Activated CD4-positive, alpha-beta T cell treated with anti-CD3 and anti-CD28 coated beads, Interleukin-2, amount 10 ng/mL, durations not matched to agents 7 days and 5 days (primary cell): ENCODE measurements at places on chromosomes 13 and 19. TPM values are rescaled to one million over a fixed set of nuclear protein-coding genes. Genes with fewer than 3 reads are reported as not detected.

The KLHL1 gene
- total RNA-seq, result not detected

The ZNF224 gene
- 36.5 TPM for total RNA-seq

The FPR1 gene
- total RNA-seq, result not detected

The RNF17 gene
- total RNA-seq, result 0.42 TPM

DNA sequence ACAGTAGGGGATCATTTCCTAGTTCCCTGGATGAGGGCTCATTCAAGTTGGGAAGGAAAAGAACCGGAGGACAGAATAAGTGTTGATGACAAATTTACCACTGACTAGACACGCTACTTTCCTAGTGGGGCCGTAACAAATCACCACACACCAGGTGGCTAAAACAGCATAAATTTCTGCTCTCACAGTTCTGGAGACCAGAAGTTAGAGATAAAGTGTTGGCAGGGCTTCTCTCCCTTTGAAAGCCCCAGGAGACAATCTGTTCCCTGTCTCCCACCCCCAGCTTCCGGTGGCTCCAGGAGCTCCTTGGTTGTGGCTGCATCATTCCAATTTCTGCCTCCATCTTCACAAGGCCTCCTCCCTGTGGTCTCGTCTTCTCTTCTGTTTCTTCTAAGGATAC is 65.4 kb upstream of the ARGLU1 start:
- no peaks in the 10 kb centered on the region for H3K27me3 ChIP-seq
- no peaks in the 10 kb centered on the region for H3K36me3 ChIP-seq

DNA sequence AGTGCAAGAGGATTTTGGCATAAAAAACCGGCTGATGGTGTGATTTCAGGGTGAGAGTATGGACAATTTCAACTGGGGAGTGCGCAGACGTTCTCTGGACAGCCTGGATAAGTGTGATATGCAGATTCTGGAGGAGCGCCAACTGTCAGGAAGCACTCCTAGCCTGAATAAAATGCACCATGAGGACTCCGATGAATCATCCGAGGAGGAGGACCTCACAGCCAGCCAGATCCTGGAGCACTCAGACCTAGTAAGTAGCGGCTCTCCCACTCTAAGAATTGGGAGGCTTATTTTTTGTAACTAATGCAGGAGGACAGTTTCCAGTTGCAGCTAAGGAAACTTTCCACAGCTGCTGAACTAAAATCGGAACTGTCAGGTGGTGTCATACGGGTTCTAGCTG is 53.6 kb downstream of the ZAR1L start:
- no peak for DNase-seq
- H3K4me3 ChIP-seq, result no peak overlapping the region
- H3K36me3 ChIP-seq, result no peaks in the 10 kb centered on the region
- no peak overlapping the region for H3K27ac ChIP-seq

- peaks cover 24% of the 10 kb centered on the region for H3K36me3 ChIP-seq
- no peaks in the 10 kb centered on the region for H3K27me3 ChIP-seq
- peak overlapping the region; percentile 98 for H3K27ac ChIP-seq
These were observed 572 bp downstream of the UCHL3 start for GRCh38 chr13:75550159-75550567.

- peaks cover 5% of the 10 kb centered on the region for H3K27me3 ChIP-seq
- H3K36me3 ChIP-seq, result no peaks in the 10 kb centered on the region
- no peak overlapping the region for H3K4me3 ChIP-seq
- no peak overlapping the region for H3K27ac ChIP-seq
These were observed 4.5 kb downstream of the CPB2 start for GRCh38 chr13:46100191-46100815.

DNA sequence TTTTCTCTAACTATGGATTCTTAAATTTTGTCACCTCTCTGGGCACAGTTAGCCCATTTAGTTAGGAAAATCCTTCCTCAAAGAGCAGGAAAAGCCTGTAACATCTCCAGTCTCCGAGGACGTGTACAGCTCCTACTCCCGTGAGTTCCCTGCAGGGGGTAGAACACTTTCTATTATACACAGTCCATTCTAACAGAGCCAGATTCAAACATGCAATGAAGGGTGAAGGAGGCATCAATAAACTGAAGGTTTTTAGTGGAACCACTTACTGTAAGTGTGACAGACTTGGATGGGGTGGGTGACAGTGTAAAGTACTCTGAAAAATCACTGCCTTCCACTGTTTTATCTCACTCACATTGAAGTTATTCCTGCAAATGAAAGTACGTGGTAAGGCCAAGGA is 204.7 kb upstream of the DACH1 start:
- DNase-seq, result no peak
- H3K4me1 ChIP-seq, result no peaks in the 10 kb centered on the region
- no peak overlapping the region for H3K27ac ChIP-seq
- H3K27me3 ChIP-seq, result no peaks in the 10 kb centered on the region
- H3K36me3 ChIP-seq, result no peaks in the 10 kb centered on the region

DNA sequence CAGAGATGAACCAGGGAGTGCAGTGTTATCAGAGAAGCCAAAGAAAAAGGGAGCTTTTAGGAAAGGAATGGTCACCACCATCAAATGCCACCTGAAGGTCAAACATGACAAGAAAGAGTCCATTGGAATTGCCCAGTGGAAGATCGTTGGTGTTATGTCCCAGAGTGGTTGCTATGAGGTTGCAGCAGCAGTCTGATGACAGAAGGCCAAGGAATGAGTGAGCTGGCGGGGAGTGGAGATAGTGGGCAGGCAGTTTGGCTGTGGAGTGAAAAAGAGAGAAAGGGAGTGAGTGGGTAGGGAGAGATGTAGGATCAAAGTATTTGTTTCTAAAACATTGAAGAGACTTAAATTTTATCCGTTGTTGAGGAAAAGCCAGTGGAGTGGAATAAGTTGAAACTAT is 117.4 kb upstream of the WASF3 start:
- H3K27ac ChIP-seq, result no peak overlapping the region
- H3K27me3 ChIP-seq, result no peaks in the 10 kb centered on the region
- H3K4me3 ChIP-seq, result no peak overlapping the region
- H3K4me1 ChIP-seq, result no peaks in the 10 kb centered on the region

- H3K27me3 ChIP-seq, result peaks cover 9% of the 10 kb centered on the region
- peak overlapping the region; percentile 50 for H3K27ac ChIP-seq
- no peaks in the 10 kb centered on the region for H3K36me3 ChIP-seq
- peaks cover 53% of the 10 kb centered on the region for H3K4me1 ChIP-seq
These were observed 6.8 kb upstream of the NAPA start for GRCh38 chr19:47521473-47522180.
